ENCODE measurements at places on chromosomes 5 and 9.

DNA sequence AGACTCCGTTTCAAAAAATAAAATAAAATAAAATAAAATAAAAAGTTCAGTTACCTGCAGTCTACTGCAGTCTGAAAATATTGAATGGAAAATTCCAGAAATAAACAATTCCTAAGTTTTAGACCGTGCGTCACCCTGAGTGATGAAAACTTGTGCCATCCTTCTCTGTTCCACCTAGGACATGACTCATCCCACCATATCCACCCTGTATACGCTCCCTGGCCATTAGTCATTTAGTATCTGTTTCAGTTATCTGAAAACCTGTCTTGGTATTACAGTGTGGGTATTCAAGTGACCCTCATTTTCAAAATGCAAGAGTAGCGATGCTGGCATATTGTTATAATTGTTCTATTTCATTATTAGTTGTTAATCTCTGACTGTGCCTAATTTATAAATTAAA, 51.8 kb upstream of the TEX48 start:
- no peak for DNase-seq

GRCh38 chr5:2748179-2748860, 3.2 kb downstream of the IRX2 start:
- DNase-seq = no peak

- DNase-seq = no peak
Observed at GRCh38 chr9:89515416-89515815, 17.5 kb upstream of the SEMA4D start.

GRCh38 chr5:177547736-177548135, 6.6 kb downstream of the FAM193B start:
- no peak for DNase-seq

DNA sequence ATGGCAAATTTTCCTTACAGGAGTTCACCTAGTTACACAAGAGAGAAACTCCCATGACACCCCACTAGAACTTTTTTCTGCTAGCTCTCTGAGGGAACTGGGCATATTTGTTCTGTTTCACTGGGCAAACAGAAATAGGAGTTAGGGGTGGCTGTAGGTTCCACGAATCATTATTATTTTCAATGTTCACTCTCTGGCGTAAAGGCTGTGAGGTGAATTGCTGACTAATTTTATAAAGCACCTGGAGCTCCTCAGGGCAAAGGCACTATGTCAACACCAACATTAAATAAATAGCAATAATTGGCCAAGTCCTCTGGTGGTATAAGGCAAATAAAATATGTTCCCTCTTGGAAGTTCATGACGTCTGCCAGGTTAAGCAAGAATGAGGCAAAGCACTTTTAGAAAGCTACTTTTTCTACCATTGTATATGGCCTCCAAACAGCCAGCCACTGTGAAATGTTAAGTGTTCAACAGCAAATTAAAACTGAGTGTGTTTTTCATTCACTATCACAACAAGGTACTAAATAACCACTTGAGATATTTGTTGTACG, 344.6 kb downstream of the PDE4D start:
- no peak for DNase-seq

DNA sequence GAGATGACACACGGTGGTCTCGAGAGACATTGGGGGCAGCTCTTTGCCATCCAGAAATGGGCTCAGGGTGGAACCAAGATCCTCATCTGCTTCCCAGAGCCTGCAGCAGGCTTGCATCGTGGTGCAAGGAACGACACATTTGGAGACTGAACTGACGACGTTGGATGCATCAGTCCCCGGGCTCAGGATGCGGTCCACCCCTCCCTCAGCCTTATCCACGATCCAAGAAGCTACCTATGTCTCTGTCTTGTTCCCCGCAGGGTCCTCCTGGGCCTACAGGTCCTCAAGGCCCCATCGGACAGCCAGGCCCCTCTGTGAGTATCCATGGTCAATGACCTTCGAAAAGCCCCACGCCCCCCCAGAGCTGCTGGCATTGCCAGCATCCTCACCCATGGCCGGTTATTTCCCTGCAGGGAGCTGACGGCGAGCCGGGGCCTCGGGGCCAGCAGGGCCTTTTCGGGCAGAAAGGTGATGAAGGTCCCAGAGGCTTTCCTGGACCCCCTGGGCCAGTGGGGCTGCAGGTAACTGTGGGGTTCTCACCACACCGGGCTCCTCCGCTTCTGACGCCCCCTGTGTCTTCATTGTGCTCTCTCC, 69.4 kb upstream of the FCN2 start:
- no peak for DNase-seq

DNA sequence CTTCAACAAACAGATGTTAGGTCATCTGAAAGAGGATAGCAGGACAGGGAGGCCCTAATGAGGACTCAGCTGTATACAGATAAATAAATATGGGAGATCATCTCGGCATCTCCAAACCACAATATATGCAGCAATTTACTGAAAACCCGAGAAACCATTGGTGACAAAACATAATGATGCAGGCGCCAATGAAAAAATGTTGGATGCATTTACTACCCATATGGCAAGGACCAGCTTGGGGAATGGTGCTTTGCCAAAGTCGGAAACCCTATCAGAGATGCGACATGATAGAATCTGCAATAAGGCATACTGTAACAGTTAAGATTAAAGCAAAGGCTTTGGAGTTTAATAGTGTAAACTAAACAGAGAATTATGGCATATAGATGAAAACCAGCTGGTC, 92.0 kb downstream of the SNCAIP start:
- no peak for DNase-seq

DNA sequence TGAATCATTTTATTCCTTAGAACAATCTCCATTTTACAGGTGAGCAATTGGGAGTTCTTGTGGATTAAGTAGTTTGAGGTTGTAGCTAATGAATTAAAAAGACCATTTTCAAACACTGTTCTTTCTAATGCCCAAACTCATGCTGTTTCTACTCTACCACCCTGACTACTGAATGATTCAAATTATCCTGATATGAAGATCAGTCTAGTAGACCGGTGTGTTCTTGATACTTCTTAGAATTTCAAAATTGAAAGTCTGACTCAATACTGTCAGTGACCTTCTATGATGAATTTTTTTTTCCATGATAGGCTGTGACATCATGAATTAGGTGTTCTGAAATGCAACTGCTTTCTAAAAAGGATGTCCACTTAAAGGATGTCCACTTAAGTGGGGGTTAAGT, 515.5 kb downstream of the DMAC1 start:
- DNase-seq = no peak

DNA sequence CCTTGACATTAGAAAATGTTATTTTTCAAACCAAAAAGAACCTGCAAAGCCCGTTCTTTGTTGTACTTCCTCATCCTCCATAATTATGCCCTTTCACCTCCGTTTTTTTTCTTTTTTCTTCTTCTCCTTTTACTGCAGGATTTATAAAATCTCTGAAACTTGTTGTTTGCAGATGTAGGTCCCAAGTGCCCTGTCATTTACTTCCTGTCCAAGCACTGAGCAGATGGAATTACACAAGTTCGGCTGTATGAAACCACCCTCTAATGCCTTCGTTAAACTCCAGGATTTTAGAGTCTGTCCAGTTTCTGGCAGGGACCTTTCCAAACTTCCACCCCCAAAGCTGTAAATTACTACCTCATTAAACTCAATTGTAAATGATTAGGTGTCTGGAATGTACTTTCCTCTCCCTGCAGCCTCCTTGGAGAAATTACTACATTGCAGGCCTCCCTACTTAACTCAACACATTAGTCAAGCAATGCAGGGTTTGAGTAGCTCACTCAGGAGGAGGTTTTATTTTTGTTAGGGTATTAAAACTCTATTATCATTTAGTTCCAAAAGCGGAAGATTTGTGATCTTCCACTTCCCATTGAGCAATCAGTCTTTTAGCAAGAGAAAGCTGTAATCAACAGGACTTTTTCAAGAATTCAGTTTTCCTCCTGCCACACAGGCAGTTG, 125.6 kb upstream of the LPAR1 start:
- no peak for DNase-seq

- DNase-seq = no peak
Observed at GRCh38 chr9:111427186-111427585, 57.0 kb downstream of the ECPAS start.

DNA sequence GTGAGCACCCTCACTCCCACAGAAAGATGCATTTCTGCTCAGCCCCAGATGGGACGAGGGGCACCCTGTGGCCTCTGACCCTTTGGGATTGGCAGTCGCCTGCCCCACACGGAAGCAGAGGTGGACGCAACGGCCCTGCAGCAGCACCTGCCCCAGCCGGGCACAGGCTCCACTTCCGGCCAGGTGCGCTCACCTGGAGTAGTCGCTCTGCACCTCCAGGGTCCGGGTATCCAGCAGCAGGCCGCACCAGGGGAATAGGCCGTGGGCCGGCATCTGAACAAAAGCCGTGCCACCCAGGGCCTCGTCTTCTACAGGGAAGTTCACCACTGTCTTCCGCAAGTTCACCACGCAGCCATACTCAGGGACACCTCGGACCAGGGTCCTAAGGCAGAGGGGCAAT, 30.7 kb downstream of the TERT start:
- no peak for DNase-seq

- DNase-seq = no peak
Observed at GRCh38 chr9:78003730-78004129, 27.9 kb downstream of the GNAQ start.

- no peak for DNase-seq
Observed at GRCh38 chr5:173090639-173091038, 34.5 kb downstream of the CREBRF start.

- no peak for DNase-seq
Observed at GRCh38 chr9:107793541-107793940, 304.0 kb upstream of the KLF4 start.

DNA sequence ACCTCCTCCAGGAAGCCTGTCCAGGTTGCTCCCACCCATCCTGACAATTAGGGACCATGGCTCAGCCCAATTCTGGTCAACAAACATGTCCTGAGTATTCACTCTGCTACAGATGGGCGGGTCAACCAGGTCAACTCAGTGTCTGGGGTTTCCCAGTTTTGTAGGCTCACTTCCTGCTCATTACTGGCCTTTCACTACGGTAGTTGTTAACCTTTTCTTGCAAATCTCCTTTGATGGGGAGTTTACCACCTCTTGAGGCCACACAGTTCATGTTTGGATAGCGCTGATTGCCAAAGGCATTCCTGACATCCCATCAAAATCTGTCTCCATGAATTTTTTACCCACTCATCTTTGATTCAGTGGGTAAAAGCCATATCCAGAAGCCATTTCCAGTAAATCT, 13.8 kb downstream of the TMEM8B start:
- no peak for DNase-seq

DNA sequence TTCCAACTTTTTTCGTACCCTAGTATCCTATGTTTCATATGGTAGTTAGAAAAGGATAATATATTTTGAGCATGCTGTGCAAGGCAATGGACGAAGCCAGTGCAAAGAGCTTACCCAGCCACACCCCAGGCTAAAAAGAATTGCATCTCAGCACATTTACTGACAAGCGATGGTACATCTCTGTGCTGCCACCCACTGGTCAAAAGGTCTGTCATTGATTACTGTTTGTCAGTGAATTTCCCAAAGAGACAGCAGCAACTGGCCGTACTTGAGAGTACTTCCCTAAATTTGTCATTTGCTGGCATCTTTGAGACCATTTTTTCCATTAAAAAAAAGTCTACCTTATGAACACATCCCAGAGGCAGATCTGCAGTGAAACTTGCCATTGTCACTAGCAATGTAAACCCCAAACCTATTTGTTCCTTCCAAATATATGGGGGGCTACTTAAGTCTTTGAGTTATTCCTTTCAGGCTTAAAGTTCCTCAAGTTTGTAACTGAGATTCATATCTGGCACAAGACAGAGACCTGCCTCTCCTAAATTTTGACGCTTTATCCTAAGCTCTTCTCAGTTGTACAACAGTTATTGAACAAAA, 184.3 kb downstream of the CTNND2 start:
- DNase-seq = peak; percentile 5

DNA sequence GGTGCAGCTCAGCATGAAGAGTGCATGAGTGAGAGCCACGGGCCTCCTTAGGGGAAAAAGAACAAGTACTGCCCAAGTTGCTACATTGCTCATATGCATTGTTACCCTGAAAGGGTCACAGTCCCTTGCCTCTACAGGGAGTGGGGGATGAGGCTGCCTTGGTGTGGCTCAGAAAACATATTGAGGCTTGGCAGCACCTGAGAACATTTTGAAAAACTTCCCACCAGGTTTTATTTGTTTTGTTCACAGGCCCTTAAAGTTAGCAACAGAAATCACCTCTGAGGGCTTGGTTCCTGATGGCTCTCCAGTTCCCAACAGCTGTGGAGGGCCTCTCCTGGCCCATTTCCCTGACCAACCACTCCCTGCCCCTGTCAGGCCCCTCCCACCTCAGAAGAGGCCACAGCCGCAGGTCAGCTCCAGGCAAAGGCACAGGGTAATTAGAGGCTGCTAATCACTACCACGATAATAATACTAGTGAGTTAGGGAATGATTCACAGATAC, 90.7 kb upstream of the ADRA1B start:
- no peak for DNase-seq

DNA sequence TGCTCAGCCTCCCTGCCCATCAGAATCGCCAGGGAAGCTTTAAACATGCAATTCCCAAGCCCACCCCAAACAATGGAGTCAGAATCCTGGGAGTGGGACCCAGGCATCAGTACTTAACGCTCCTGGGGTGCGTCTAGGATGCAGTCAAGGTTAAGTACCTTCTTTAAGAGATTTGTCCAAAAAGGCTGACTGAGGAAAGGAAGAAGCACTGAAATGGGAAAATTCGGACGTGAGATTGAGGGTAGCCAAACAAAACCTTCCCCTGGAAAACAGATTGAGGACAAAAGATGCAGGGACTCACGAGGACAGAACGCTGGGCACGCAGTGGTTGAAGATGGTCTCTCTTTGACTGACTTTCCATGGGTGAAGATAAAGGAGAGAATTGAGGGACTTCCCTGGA, 143.5 kb downstream of the MTX3 start:
- no peak for DNase-seq

GRCh38 chr9:117887383-117887782, 183.2 kb downstream of the TLR4 start:
- no peak for DNase-seq

DNA sequence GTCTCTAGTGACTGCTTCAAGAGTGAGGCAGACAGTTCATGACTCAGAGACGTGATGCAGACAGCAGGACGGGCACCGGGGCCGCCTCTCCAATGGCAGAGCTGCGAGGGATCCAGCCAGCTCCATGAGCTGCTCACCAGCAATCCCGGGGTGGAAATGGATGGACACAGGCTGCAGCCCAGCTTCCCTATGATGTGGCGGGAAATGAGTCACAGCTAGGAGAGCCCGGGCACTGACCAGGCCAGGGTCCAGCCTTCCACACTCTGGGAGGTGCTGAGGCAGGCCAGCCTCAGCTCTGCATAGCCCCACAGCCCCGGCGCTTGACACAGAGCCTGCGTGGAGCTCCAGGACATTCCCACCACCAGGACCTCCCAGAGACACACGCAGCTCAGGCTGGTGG, 244.8 kb upstream of the IRX2 start:
- no peak for DNase-seq

- DNase-seq = peak; percentile 16
Observed at GRCh38 chr9:5869315-5870019, 21.2 kb upstream of the MLANA start.

GRCh38 chr5:89988129-89988810, 421.3 kb downstream of the CETN3 start:
- no peak for DNase-seq

- no peak for DNase-seq
Observed at GRCh38 chr9:99787556-99787955, 34.1 kb upstream of the NR4A3 start.

All from CD4-positive, alpha-beta T cell treated with Interleukin-12 subunit alpha and Interleukin-12 subunit beta, for 1 hour (primary cell).